Motor neuron (in vitro differentiated cells): ENCODE measurements at places on chromosomes 2 and 18. TPM values are rescaled to one million over a fixed set of nuclear protein-coding genes. Genes with fewer than 3 reads are reported as not detected.

GRCh38 chr2:25972049-25972823, 10.1 kb downstream of the KIF3C start:
- no peak for ATAC-seq

The GALR1 gene
- 0.05 and 0.13 TPM in 2 replicates for total RNA-seq

- ATAC-seq, result no peak
Observed at GRCh38 chr2:26560892-26561291, 80.3 kb downstream of the CIB4 start.

The CERKL gene
- total RNA-seq, result 2.8 and 3.1 TPM in 2 replicates

The ALPG gene
- 0.10 TPM in 1 of 2 replicates, not detected in the other for total RNA-seq

The TUBA3E gene
- total RNA-seq, result 0.22 and 0.71 TPM in 2 replicates

The MARCO gene
- not detected in 2 replicates for total RNA-seq

- no peak for ATAC-seq
Observed at GRCh38 chr2:31212659-31213600, 4.4 kb downstream of the CAPN14 start.

- ATAC-seq, result no peak
Observed at GRCh38 chr2:220789961-220790360, 782.1 kb downstream of the EPHA4 start.
